ENCODE measurements at places on chromosomes 16 and 17.

GRCh38 chr16:57862698-57863433 lies 60.6 kb upstream of the KIFC3 start:
- DNase-seq, result no peak

DNA sequence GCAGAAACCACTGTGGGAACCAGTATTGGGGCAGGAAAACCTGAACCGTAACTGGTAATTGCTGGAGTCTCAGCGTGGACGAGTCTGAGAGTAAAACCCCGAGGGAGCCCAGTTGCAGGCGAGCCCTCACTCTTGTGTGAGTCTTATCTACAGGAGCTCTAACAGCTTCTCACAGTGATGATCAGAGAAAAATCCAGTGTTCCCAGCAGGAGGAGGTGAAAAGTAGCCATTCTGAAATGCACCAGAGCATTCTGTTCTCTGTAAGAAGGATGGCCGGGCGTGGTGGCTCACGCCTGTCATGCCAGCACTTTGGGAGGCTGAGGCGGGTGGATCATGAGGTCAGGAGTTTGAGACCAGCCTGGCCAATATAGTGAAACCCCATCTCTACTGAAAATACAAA lies 161.2 kb downstream of the COPRS start:
- DNase-seq, result no peak

- no peak for DNase-seq
These were observed 19.2 kb downstream of the PAFAH1B1 start for GRCh38 chr17:2612630-2613029.

DNA sequence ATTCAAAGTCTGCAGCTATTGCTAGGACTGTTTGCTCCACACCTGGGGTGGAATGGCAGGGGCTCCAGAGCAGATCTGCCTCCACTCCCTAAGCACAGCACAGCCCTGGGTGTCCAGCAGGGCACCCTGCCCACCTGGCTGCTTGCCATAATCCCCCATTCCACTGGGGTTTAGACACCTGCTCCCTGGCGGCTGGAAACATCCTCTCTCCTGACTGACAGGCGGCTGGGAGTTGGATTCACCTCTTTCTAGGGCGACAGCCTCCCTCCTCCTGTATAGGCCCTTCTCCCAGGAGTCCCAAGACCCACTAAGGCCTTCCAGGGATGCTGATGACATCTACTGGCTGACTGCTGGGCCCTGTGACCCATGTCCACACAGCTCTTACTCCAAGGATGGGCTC lies 18.0 kb downstream of the HDAC5 start:
- DNase-seq, result no peak

DNA sequence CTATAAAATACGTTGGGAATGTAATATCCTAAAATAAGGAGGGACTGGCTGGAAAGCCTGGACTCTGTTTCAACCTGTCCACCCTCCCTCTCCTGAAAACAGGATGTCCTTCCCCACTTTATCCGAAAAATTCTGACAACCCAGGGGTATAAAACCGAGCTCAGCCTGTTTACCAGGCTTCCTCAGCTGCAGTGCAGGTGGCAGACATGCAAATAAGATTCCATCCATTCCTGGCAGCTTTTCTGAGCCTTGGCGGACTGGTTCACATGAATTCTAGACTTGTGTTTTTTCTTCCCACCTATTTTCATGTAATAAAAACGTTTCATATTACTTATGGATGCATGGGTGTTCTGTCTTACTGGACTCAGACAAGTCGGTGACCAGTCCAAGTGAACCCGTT lies 479.3 kb downstream of the KCNJ18 start:
- DNase-seq, result no peak

GRCh38 chr16:10988164-10988803 lies 43.9 kb downstream of the CLEC16A start:
- no peak for DNase-seq

GRCh38 chr16:81703177-81704155 lies 75.6 kb upstream of the PLCG2 start:
- DNase-seq, result peak; percentile 59

- no peak for DNase-seq
These were observed 104.3 kb downstream of the AXIN2 start for GRCh38 chr17:65457183-65457582.

- DNase-seq, result no peak
These were observed 21.3 kb downstream of the NECAB2 start for GRCh38 chr16:83989300-83989699.

DNA sequence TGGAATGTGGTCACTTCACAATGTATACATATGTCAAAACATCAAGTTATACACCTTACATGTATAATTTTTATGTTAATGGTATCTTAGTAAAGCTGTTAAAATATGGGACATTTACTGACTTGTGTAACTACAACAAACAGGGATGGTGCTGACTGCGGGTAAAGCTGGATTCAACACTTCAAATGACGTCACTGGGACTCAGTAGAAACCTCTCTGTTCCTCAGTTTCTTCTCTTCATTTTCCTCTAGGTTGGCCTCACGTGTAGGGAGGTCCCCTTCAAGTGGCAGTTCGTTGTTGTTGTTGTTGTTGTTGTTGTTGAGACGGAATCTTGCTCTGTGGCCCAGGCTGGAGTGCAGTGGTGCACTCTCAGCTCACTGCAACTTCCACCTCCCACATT lies 182.9 kb downstream of the RBFOX1 start:
- no peak for DNase-seq

- peak; percentile 75 for DNase-seq
These were observed at the start of gene FBXO39 for GRCh38 chr17:6775871-6776405. TSS of gene FBXO39 (plus strand) at chr17:6776215. CDS start at chr17:6779869, 3,654 bp downstream.

- DNase-seq, result no peak
These were observed 472.5 kb downstream of the WWOX start for GRCh38 chr16:78571898-78572358.

GRCh38 chr17:80173916-80174315 lies 4.1 kb downstream of the CARD14 start:
- no peak for DNase-seq

DNA sequence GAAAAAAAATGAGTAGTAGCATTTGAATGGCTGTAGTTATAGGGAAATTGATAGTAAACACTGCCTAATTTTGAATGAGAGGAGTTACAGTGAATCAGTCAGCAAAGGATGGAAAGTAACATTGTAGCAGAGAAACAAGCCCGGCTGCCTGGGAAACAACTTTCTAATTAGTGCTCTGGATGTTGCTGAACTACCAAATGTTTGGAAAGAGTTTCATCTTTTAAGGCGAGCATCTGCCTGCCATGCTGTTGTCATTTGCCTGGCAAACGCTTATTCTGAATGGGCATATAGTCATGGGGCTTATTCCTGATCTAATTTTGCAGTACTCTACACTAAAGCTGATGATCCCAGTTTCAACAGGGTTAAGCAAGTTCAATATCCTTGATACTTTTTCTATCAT lies 138.6 kb downstream of the CDH11 start:
- DNase-seq, result no peak

DNA sequence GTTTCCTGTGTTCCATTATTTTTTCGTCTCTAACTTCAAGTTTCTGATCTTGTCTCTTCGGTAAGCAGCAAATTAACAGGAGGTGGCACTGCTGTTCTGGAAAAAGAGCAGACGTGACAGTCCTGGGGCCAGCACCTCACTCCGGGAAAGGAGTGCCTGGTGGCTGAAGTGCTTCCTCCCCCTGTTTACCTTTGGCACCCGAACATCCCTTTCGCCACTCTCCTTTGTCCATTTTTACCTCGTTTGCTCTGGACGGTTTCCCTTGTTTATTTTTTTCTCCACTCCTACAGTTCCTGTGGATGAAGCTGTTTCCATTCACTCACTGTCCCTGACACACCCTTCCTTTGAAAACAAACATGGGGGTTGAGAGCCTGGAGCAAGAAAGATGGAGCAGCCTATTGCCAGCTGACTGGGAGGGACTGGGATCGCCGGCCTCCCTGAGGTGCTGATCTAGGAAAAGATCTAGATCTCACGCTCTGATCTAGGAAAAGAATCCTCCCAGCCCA lies 12.6 kb downstream of the SAP30BP start:
- peak; percentile 64 for DNase-seq

DNA sequence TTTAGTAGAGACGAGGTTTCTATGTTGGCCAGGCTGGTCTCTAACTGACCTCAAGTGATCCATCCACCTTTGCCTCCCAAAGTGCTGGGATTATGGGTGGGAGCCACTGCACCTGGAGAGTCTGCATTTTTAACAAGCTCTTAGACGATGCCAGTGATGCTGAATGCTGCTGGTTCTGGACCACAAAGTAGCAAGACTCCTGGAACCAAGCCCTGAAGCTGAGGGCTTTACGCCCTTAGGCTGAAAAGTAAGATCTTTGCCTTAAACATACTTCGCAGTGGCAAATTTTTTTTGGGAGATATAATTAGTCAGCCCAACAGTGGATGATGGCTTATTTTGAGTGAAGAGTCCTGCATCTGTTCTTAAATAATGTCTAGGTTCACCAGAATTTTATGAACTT lies 14.0 kb downstream of the METTL9 start:
- DNase-seq, result no peak

DNA sequence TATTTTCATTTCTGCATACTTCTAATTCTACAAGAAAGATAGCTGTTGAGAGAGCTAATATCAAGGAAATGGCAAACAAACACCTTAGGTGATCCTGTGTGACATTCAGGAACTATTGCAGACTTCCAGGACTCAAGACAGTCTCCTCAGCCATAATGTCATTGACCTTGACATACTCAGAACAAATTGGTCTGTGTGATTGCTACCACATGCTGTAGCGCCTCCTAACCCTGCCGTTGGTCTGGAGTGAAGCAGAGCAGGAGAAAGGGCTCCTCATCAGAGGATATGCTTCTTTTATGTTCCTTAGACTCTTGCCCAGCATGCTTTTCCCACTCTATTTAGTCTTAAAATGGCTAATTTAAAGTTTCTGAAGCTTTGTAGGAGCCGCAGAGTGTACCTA lies 194.2 kb upstream of the TBX2 start:
- DNase-seq, result no peak

DNA sequence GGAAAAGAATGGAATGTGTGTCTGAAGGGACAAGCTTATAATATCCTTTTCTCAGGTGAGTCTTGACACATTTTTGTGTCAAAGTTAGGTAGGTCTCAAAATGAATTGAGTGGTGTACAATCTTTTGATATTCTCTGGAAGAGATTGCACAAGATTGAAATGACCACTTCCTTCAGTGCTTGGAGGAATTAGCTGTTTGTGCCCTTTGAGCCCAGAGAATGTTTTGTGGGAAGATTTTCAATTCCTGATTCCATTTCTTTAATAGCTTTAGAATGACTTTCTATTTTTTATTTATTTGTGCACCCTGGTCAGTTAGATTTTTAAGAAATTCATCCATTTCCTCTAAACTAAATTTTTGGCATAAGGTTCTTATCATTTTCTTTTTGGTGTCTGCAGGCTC lies 1.6 kb upstream of the CCL13 start:
- no peak for DNase-seq

DNA sequence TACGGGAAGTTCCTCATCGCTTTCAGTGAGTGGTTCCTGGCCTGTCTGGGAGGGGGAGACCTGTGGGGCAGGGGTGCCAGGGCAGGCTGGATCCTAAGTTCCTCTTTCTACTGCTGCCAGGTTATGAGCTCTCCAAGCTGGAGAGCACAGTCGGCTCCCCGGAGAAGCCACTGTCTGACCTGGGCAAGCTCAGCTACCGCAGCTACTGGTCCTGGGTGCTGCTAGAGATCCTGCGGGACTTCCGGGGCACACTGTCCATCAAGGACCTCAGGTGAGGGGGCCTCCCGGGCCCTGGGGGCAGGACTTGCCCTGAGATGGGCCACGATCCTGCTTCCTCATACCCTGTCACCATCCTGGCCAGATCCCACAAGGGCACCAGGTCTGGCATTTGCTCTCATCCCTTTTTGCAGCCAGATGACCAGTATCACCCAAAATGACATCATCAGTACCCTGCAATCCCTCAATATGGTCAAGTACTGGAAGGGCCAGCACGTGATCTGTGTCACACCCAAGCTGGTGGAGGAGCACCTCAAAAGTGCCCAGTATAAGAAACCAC lies 5.1 kb downstream of the PRSS8 start:
- peak; percentile 76 for DNase-seq

GRCh38 chr16:66274335-66275110 lies 92.0 kb upstream of the CDH5 start:
- DNase-seq, result no peak

DNA sequence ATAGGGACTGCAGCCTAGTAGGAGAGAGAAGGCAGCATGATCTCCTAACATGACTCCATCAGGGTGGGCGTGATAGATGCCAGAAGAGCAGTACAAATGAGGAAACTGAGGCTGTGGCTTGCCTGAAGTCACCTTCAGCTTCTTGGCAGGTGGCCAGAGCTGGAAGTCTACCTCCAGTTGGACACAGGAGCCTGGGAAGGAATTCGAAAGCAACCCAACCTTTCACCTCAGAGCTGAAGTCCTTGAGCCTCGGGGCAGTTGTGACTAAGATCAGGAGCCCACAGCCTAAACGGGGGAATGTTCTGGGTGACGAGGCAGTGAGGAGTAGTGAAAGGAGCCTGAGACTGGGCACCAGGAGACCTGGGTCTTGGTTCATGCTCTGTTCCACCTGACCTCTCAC lies 9.4 kb upstream of the SLC52A1 start:
- DNase-seq, result no peak

DNA sequence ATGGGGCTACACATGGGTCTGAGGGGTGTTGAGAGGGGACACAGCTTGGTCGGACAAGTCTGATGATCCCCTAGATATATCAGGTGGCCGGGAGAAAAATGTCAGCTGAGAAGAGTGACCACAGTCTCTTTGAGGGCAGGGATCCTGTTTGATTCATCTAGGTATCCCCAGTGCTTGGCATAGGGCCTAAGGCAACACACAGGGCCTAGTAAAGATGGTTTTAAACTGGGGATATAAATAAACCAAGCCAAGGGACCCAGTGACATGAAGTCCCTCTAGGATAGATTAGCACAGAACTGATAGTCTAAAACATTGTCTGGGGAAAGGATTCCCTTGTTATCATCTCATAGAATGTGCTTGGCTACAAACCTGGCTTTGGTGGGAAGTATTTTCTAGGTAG lies 1.4 kb downstream of the ERCC4 start:
- no peak for DNase-seq

- peak; percentile 78 for DNase-seq
These were observed 3.1 kb upstream of the BAIAP2 start for GRCh38 chr17:81031566-81032550.

GRCh38 chr17:42068979-42069378 lies 18.6 kb upstream of the C17orf113 start:
- DNase-seq, result no peak

- DNase-seq, result no peak
These were observed 33.0 kb upstream of the SEC14L1 start for GRCh38 chr17:77107506-77108433.

DNA sequence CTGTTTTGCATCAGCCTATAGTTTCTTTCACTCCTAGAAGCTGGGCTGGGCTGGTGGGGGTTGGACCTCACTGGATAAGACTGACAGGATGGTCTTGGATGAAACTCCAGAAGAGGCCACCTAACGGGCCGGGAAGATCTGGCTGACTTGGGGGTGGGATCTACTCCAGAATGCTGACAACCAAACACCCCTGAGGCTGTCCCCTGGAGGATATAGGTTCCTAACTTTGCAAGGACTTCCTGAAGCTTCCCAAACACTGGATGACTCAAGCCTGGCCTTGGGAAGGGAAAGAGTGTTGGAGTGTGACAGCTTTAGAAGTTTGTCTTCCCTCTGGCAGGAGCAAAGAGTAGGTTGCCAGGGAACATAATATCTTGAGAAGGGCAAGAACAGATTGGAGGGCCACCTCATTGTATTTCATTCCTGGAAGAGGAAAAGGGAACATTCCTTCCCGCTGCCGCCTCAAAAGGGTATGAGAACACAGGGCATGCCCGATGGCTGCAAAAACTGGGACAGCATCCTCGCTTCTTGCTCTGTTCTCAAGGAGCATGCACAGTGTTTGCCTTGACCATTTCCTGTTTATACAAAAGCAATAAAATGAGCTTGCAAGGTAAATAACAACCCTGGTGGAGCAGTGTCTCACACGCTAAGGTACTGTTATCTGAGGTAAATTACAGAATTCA lies 6.8 kb upstream of the CYB5B start:
- DNase-seq, result no peak
